Astrocyte of the hippocampus (primary cell): ENCODE measurements at places on chromosomes 3 and 15.

- peak; percentile 92 for DNase-seq
These were observed 6.0 kb downstream of the TM4SF4 start for GRCh38 chr3:149480326-149481017.

DNA sequence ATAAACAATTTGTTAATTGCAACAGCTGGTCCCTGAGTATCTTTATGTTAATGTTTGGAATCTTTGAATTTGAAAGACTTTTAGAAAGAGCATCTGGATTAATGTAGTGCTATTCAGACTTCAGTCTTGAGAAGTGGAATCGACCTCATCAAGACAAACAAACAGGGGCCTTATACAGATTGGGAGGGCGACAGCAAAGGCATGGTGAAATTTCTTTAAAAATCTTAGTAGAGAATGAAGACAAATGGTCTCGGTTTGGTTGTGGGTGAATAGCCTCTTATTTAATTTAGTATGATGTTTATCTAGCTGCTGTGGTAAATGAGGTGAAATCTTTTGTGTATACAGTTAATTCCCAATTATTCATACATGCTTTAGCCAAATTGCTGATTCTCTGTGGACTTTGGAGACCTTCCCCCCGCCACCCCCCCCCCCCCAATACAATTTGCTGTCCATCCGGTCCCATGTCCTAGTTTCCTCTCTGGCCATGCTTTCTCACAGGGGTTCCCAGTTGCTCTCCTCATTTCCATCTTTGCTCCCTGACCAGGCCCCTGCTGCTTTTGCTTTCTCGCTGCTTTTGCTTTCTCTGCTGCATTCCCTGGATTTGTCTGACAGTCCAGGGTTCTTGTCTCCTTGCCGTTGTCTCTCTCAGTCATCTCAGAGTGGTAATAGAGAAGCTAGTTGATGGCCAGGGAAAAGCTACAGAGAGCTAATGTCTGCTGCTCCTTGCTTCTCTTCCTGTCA is 135.3 kb downstream of the FNDC3B start:
- no peak for DNase-seq

- peak; percentile 7 for DNase-seq
These were observed 52.5 kb upstream of the KCNMB2 start for GRCh38 chr3:178483704-178484103.

DNA sequence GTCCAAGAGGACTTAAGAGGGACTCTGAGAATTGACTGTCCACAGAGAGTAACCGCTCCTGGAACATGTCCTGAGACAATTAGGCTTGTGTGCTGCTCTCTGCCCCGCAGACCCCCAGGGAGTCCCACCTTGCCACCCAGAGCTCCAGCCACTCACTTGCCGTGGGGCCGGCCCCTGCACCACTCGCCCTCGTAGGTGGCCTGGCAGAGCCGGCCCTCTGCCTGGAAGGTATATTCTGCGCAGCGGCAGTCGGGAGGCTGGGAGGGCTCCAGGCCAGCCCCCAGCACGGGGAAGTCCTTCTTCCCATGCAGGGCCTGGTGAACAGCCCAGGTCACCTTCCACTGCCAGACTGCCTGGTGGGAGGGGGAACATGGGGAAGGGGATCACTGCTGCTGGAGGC is 10.5 kb downstream of the ALS2CL start:
- no peak for DNase-seq

GRCh38 chr3:31412832-31413231 is 119.9 kb upstream of the STT3B start:
- peak; percentile 31 for DNase-seq
